ENCODE measurements at places on chromosomes 5 and 9.

- no peak for DNase-seq
These were observed 23.1 kb upstream of the RNF38 start for GRCh38 chr9:36423206-36423605.

GRCh38 chr5:123537845-123538244 is 25.9 kb downstream of the CSNK1G3 start:
- DNase-seq = no peak

- DNase-seq = no peak
These were observed 507.3 kb downstream of the ISL1 start for GRCh38 chr5:51890435-51891116.

DNA sequence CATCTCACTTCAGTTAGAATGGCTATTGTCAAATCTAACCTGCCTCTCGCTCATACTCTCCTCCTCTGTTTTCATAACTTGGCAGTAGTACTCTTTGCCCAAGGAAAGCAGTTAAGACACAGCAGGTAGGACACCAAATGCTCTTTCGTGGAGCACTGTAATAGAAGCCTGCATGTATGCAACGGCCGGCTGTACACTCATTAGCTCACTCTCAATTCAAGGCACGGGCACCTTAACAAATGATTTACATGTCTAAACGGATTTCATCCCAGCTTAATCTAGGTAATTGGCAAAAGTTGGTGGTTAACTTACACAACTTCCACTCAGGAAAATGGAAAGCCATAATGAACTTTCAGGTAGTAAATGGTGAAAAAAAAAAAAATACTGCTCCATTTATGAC is 14.9 kb downstream of the DEPDC1B start:
- DNase-seq = no peak

- no peak for DNase-seq
These were observed 212.9 kb downstream of the ACTL7B start for GRCh38 chr9:108642871-108643270.

- DNase-seq = peak; percentile 15
These were observed 1.3 kb downstream of the NIM1K start for GRCh38 chr5:43193181-43193893.
